ENCODE measurements at places on chromosomes 3 and 15.

DNA sequence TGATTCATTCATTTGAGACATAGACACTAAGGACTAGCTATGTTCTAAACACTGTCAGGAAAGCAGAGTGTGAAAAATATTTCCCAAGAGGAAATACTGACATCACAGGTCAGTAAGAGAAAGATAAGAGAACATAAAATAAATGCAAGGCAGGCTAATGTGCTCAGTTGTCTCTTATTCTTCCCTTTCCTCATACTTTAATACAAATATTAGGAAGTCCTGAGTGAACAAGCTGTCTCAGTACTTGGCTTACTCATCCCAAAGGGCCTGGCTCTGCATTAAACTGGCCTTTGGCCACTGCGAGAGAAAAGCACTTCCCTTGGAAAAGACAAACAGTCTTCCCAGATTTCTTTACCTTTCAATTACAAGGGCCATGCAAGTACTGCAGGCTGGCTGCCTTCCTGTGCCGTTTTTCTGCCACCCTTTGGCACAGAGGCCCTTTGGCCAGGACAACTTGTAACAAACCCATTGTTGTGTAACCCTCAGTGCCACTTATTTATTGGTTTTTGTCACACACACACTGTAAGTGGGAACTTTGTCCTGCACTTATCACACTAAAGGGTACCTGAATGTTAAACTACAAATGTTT, 31.7 kb downstream of the EDC3 start:
- no peak for DNase-seq

DNA sequence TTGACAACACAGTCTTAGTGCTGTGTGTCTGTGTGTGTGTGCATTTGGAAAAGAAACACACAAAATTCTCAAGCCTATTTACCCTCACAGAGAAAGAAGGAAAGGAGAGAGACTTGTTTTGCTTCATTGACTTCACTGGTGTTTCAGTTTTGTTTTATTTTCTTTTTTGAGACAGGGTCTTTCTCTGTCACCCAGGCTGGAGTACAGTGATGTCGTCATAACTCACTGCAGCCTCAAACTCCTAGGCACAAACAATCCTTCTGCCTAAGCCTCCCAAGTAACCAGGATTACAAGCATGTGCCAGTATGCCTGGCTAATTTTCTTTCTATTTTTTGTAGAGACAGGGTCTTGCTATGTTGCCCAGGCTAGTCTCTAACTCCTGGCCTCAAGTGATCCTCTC, 636.9 kb downstream of the TAFA4 start:
- no peak for DNase-seq

DNA sequence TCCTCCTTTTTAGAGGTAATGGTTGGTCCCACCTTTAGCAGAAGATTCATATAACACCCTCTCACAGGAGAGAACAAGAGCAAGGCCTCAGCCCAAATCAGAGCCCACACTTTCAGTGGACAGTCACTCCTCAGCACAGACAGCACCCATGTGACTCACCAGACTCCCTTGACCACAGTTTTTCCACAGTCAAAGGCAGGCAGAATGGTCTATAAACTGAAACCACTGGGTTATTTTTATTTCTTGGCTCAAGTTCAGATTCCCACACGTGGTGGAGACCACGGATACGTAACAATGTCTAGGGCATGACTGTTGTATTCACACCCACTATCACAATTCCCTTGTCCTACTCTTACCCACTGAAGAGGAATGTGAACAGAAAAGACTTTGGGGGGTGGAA, 237.8 kb upstream of the UBE2E1 start:
- DNase-seq = no peak

DNA sequence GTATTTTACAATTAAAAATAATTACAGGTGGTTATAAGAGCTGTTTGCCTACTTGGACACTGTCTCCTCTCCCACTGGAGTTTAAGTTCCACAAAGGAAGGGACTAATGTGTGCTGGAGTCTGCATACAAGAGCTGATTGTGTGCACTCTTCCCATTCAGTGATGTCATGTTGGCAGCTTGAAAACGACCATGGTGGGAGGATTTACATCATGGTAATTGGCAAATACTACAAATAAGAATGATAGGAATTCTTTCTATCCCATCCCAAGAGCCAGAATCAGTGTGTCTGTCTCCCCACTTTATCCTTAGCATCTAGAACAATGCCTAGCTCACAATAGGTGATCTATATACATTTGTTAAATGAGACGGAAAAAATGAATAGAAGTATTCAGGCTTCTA, 14.1 kb downstream of the ITGA11 start:
- DNase-seq = no peak

DNA sequence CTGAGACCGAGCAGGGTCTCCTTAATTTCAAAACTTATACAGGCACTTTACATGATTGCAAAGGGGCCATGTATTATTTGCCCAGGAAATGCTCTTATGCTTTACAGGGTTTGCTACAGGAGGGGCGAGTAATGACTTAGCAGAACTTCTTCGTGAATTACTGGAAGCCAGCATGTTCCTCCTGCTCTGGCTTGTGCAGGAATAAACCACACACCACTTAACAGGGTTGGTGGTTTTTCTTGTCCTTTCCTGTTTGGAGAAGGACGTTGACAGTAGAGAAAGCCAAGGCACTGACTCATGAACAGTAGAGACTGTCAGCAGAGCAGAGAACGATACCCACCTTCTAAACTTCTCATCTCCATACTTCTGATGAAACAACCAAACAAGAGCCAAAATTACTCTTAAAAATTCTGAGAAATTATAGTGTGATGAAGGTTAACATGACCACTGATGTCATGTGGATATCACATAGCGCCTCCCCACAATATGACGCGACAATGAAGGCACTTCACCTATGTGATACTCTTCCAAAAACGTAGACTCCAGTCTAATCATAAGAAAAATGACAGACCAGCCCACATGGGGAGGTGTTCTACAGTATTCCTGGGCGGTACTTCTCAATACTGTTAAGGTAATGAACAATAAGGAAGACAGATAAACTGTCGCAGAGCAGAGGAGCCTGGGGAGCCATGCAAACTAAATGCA, 24.7 kb upstream of the MCTP2 start:
- no peak for DNase-seq

- DNase-seq = no peak
These were observed 147.6 kb downstream of the FAM43A start for GRCh38 chr3:194833114-194833910.

DNA sequence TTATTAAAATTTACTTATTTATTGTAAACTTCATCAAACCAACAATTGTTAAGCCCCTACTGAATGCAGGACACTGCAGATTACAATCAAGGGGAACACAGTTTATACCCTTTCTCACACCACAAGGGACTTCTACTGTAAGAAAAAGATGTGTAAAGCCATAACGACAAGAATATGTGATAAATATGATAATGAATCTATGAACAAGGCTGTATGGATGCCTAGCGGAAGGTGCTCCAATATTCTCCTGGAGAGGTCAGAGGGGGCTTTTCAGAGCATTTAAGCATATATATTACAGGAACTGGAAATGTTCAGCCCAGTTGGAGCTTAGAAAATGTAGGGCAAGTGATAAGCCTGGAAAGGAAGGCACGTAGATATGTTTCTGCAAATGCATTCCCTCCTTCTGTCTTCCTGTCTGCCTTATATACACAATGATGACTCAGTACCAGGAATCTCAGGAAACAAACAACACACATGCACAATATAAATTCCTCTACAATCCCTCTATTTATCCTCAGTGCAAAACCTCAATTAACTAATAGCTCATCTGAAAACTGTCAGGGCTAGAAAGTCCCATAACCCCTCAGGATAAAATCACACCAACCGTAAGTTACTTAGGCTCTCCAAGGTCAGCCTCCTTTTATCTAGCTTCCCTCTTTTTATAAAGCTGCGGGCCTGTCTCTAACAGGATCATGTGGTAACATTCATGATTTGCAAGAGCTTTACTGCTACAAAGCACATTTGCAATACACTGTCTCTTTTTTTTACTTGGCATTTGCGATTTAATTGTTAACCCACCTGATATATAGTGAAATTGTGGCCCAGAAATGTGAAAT, 393.1 kb downstream of the LPP start:
- DNase-seq = no peak

- no peak for DNase-seq
These were observed 38.4 kb downstream of the TLNRD1 start for GRCh38 chr15:81038975-81039607.

DNA sequence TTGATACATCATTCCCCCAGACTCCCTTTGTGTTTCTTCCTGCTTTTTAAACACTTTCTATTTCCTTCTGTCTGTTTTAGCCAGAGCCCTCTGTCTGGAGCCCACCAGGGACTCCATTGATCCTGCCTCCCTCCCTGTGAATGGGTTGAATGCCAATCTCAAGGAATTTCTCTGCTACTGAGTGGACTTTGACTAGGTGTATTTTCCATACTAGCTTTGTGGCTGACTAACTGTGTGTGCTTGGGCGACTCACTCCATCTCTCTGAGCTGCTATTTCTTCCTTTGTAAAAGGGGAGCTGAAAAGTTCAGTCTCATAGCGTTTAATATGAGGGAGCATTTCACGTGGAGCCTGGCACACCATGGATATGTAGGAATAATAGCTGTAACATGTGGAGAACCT, 98.8 kb downstream of the EEFSEC start:
- no peak for DNase-seq

DNA sequence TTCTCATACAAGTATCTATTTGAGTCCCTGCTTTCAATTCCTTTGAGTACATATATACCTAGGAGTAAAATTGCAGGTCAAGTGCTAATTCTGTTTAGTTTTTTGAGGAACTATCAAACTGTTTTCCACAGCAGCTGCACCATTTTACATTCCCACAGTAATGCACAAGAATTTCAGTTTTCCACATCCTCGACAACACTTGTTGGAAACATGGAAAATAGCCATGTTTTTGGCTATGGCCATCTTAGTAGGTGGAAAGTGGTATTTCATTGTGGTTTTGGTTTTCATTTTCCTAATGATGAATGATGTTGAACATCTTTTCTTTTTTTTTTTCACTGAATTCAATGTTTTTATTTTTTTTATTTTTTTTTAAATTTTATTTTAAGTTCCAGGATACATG, 44.4 kb upstream of the TNFAIP8L3 start:
- no peak for DNase-seq

GRCh38 chr3:111594205-111594604, 941 bp downstream of the ZBED2 start:
- DNase-seq = no peak

DNA sequence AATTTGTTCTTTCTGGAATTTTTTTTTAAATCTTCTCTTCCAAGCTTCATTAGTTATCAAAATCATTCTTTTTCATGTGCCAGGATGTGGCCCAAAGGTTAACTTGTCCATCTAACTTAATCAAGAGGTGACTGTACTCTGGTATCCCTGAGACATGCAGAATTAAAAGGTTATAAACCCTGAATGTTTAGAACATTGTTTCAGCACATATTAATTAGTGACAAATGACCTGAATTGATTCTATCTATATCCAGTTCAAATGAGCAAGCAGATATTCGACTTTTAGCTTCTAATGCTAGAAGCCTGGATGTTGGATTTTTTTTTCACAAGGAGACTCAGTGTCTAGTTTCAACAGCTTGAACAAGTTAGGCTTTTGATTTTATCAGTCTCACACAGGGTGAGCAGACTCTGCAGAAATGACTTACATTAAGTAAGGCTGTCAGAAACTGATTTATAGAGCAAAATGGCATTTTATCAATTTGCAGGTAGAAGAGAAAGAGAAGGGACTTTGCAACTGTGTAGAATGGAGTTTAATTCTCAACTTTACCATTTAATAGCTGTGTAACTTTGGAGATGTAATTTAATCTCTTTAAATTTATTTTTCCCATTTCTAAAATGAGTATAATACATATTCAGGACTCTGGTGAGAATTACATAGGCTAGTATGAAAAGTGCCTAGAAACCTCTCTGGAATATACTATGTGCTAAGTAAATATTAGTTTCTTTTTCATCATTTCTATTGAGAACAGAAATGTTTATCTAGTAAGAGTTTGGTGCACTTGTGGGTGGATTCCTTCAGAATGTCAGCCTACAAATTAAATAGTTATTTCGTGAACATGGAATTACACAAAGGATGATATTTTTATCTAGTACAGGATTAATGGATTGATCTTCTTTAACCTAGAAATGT, 100.0 kb downstream of the ALCAM start:
- DNase-seq = no peak

DNA sequence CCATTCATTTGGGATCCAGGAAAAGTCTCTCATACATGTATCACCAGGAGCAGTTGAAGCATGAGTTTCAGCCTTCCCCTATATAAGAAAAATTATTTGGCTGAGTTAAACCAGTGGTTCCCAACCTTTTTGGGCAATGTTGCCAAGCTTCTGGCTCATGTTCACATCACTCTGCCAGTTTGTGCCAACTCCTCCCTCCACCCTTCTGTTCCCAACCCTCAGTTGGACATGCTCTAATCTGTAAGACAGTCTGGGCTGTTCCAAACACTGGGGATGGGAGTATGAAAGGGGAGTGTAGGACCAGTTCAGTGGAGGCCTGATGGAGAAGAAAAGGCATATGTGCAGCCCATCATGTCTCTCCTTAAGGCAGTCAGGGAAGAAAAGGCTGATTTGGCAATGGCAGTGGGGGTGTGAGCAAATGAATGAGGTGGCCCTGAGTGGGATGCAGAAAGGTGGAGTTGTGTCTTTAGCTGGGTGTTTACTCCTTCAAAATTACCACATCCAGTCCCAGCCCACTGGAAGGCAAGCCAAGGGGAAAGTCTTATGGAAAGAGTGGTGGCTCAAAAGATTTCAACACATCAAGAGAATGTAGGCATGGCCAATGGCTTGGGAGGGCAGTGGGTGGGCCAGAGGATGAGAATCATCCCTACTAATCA, 32.0 kb upstream of the PRICKLE2 start:
- DNase-seq = no peak

GRCh38 chr15:41284427-41285177, 47.8 kb downstream of the OIP5 start:
- DNase-seq = no peak

DNA sequence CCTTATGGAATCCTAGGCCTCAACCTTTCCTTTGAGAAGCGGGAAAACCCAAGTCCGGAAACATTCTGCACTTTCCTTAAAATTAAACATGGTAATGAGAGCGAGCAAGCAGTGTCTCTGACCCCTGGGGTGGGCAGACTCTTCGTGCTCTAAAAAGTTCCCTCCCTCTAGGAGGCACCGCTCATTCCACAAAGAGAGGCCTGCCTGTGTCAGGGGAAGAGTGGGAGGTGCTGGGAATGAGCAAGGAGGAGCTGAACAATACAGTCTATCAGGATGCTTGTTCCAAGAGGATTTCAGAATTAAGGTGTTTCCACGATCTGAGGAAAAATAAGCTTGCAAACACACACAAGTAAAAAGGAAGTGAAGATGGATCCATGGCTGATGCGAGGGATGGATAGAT, 6.0 kb upstream of the RLBP1 start:
- no peak for DNase-seq

DNA sequence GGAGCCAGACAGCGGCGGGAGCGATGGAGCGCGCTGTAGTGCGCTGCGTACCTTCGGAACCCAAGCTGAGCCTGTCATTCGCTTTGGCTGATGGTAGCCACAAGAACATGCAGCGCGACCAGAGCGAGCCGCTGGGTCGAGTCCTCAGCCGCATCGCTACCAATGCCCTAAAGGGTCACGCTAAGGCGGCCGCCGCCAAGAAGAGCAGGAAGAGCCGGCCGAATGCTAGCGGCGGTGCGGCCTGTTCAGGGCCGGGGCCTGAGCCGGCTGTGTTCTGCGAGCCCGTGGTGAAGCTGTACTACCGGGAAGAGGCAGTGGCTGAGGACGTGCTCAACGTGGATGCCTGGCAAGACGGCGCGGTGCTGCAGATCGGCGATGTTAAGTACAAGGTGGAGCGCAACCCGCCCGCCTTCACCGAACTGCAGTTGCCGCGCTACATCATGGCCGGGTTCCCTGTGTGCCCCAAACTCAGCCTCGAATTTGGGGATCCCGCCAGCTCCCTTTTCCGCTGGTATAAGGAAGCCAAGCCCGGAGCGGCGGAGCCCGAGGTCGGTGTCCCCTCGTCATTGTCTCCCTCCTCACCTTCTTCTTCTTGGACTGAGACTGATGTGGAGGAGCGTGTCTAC, 498 bp downstream of the PDE12 start:
- no peak for DNase-seq

Measured in NCI-H2107 (cell line).